AG04450 (cell line): ENCODE measurements at places on chromosomes 1 and 21.

DNA sequence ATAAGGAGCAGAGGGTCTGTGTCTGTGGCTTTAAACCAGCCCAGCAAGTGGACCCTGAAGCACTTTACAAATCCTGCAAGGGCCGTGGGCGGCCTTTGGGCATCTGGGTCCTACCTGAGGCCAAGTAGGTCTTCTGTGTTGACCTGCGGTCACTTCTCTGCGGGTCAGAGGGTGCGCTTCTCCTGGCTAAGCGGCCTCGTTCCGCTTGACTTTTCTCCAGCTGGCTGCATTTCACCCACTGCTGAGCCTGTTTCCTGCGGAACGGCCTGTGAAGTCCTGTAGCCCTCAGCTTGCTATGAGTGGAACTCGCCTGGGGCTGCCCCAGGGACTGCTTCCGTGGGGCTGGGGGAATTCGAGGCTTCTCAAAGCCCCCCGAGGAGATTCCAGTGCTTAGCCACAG, 43.3 kb downstream of the SLC37A1 start:
- no peak for DNase-seq

GRCh38 chr1:88466899-88467580, 217.0 kb upstream of the PKN2 start:
- DNase-seq: no peak

DNA sequence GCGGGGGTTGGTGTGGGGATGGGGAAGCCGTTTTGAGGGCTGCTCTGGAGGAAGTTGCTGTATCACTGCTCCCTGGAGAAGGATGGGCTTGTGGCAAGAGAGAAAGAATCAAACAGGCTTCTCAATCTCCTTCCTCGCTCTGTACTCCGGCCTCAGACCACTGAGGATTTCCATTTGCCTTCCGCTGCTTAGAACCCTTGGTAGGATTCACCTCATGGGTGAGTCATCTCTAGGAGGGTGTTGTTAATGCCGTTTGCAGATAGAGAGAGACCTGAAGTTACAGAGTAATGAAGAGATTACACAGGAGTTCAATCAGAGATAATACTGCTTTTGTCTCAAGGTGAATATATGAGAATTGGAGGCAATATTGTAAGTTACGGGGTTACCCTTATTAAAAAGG, 15.3 kb downstream of the SLC35F3 start:
- DNase-seq: no peak

GRCh38 chr1:158145173-158145719, 35.4 kb upstream of the CD1D start:
- DNase-seq: no peak

DNA sequence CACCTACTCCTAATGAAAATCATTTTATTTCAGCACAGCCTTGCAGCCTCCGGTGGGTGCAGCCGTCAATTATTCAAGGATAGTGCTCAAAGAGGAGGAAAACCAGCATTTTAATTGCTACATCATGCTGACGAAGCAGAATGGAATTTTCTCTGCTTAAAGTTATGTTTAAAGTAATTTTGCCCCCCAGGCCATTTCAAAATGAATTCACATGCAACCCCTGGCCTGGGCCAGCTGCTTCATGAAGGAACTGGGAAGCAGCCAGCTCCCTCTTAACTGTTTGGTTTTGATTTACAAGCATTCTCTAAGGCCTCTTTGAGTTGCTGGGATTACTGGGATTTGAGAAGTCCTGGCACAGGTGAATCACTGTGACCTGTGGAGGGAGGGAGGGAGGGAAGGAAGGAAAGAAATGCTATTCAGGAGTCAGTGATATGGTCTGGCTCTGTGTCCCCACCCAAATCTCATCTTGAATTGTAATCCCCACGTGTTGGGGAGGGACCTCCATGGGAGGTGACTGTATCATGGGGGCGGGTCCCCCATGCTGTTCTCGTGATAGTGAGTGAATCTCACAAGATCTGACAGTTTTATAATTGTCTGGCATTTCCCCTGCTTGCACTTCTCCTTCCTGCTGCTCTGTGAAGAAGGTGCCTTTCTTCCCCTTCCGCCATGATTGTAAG, 66.0 kb downstream of the PGBD5 start:
- DNase-seq: peak; percentile 80

DNA sequence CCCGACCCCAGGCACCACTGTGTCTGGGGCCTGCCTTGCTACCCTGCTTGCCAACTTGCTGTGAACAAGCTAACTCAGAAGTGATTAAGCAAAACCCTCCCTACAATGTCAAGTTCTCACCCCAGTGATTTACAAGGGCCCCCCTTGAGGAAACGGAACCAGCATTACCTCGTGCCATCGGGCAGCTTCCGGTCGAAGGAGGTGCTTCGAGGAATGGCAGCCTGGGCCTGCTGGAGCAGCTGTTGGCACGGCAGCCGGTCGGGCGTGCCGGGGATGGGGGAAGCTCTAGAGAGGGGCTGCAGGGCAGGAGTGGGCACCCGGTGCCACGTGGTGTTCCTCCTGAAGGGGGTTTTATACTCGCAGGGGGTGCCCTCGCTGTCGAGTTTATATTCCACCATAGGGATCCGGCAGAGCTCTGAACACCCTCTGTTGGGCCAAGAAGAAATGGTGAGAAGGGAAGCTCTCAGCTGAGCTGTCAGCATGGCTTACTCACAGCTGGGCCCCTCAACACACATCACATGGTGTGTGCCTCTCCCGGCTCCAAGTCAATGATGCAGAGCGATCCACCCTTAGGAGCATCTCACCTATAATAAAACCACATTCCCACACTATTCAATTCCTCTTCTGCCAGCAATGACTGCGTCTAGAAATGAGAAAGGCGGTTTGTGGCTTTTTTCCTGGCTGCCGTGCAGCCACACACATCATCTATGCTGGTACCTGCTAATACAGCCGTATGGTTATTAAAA, 184.4 kb downstream of the SIPA1L2 start:
- DNase-seq: no peak

- DNase-seq: no peak
Measured at GRCh38 chr1:56484695-56485094, 94.7 kb downstream of the PLPP3 start.
